ENCODE measurements at places on chromosomes 12 and 14.

DNA sequence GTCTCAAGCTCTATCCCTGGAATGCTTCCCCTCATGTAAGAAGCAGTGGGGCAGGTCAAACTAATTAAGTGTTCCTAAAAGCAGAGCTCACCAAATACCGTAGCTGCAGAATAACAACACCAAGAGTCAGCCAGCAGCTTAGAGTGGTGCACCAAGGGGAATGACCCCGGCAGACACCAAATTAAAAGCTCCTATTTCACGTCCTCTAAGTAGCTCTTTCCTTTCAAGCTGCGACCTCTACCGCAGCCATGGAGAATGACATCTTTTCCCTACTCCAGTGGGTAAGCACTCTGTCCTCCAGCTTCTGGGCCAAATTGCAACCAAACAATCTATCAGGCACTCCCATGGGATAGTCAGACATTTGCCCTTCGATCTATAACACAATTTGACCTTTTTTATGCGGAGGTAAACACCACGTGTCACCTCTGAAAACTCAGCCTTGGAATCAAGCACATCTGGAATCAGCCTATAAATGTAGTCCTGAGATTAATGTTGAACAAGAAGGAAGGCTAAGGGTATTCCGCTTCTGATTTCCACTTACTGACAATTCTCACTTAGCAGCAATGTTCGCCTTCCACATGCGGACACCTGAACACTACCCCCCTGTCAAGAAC, 67.6 kb upstream of the CDKN3 start:
- DNase-seq: peak; percentile 54

- peak; percentile 33 for DNase-seq
Measured at GRCh38 chr12:68559984-68560850, 50.5 kb upstream of the RAP1B start.

DNA sequence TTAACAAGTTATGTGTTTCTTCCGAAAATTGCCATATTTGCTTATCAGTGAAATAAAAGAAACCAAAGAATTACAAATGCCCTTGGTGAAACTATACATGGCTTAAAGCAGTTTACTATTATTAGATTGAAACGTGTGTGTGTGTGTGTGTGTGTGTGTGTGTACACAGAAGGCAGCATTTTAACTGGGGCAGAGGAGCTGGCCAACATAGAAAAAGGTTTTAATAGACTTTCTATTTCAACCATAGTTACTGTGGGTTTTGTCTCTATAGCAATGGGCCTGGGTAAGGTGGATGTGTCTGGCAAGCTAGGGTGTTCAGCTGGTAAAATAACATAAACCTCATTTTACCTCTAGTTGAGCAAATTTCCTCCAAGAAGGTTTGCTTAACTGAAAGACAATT, 6.5 kb downstream of the PRICKLE1 start:
- no peak for DNase-seq

DNA sequence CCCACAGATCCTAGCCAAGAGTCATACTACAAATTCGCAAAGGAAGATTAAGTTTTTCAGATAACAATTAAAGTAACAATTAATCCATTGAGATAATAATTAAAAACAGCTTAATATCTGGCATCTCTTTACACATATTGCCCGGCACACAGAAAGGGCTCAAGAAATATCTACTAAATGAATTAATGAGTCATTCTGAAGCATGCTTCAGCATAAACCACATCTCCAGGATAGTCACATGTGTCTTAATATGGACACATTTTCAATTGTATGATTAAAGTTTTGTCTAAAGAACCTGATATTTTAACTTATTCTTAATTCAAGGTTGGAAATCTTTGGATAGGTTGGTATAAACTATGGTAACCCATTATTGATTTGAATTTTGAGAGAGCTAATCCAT, 9.6 kb downstream of the ITPR2 start:
- DNase-seq: peak; percentile 74

DNA sequence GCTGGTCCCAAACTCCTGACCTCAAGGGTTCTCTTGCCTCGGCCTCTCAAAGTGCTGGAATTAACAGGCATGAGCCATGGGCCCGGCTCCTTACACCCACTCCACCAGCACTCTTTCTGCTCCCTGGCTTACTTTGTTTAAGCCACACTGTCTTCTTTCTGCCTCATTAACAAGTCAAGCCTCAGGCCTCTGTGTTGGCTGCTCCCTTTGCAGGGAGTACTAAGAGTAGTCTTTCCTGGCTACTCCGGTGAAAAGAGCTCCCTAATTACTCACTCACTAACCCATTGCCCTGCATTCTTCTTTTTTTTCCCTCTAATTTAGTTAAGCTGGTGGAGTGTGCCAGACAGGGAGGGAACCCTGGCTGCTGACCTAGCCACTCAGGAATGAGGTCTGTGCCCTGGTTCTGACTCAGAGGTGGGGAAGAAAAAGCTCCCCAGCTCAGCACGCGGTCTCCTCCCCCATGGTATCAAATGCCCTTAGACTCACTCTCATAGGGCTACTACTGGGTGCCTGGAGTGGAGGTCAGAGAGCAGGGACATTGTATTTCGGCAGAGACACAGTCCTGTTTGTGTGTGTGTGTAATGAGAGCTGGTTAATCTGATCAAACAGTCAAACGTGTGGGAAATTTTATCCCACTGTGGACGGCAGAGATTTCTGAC, 19.8 kb downstream of the GALNT6 start:
- no peak for DNase-seq

- no peak for DNase-seq
Measured at GRCh38 chr14:102491366-102491765, 18.2 kb downstream of the ANKRD9 start.

DNA sequence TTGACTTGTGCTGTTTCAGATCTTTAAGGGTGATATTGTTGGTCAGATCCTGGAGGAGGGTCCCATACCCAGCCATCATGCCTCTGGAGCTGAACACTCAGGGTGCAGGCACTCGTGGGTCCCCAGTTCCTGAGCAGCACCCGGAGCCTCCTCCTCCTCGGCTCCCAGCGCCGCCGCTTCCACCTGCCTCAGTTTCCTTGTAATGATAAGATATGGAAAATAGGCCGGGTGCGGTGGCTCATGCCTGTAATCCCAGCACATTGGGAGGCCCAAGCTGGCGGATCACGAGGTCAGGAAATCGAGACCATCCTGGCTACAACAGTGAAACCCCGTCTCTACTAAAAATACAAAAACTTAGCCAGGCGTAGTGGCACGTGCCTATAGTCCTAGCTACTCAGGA, 20.2 kb upstream of the AEBP2 start:
- DNase-seq: no peak

DNA sequence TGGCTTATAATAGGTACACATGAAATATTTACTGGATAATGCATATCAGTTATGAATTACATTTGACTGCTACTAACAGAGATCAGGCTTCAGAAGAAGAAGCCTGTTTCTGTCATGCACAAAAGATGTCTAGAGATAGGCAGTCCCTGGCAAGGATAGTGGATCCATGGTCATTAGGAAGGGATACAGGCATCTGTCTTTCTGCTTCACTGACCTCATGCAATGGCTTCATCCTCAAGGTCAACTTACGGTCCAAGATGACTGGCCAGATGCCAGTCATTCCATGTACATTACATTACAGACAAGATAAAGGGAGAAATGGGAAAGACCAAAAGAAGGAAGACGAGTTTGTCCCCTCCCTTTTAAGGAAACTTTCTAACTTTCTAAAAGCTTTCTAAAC, 94.0 kb downstream of the NUAK1 start:
- DNase-seq: no peak

DNA sequence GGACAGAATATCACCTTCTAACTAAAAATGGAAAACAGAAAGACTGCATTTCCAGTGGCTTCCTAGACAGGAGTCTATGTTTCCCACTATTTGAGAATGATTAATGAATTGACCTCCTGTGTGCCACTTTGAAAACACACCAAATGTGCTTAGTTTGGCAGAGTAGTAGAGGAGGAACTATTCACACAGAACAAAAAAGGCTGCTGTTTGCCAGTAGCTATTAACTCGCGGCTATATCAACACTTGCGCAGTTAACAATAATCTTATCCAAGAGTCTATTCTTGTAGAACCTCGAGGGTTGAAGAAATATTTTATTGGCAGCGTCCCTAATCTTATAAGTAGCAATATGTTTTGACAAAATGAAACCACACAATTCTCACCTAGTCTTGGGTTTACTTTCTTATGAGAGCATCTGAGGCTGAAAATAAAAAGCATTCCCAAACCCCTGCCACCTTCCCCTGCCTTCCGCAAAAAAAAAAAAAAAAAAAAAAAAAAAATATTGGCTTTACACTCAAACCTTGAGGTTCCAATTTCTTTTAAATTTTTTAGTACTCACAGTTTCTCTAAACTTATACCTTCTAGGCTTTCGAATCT, 127.3 kb upstream of the FLRT2 start:
- DNase-seq: no peak

- DNase-seq: no peak
Measured at GRCh38 chr12:101789171-101789570, 41.6 kb downstream of the GNPTAB start.

GRCh38 chr12:98644433-98644711, 216 bp downstream of the IKBIP start:
- DNase-seq: no peak

DNA sequence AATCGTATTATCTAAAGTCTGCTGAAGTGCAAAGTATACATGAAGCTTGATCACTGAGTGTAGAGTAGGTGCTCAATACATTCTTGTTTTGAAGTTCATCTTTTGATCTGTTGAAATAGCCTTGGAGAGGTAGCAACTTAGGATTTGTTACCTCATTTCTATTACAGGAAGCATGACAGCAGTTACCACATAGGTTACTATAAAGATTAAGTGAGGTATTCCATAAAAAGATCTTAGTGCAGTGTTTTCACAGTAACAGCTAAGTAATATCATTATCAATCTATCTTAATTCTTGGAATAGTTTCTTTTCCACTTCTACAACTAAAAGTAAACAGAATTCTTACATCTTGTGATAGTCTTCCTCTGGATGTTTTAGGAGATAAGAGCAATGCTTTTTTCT, 50.9 kb downstream of the BTBD7 start:
- no peak for DNase-seq

GRCh38 chr14:55417955-55418354, 6.3 kb upstream of the ATG14 start:
- DNase-seq: peak; percentile 69

DNA sequence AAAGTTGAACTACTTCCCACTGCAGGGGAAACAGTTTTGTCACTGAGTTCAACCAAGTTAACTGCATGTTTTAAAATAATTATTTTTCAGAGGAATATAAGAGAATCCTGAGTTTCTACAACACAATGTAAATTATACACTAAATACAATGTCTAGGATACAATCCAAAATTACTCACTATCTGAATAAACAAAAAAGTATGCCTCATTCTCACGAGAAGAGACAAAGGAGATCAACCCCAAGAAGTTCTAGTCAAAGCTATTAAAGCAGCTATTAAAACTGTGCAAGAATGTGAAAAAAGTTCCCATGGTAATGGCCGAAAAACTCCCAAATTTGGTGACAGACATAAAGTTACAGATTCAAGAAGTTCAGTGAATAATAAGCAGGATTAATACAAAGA, 8.8 kb upstream of the KCNK13 start:
- DNase-seq: no peak

GRCh38 chr14:73576391-73576790, 7.4 kb downstream of the ACOT2 start:
- no peak for DNase-seq

- DNase-seq: no peak
Measured at GRCh38 chr12:77882709-77883108, 52.0 kb downstream of the NAV3 start.

DNA sequence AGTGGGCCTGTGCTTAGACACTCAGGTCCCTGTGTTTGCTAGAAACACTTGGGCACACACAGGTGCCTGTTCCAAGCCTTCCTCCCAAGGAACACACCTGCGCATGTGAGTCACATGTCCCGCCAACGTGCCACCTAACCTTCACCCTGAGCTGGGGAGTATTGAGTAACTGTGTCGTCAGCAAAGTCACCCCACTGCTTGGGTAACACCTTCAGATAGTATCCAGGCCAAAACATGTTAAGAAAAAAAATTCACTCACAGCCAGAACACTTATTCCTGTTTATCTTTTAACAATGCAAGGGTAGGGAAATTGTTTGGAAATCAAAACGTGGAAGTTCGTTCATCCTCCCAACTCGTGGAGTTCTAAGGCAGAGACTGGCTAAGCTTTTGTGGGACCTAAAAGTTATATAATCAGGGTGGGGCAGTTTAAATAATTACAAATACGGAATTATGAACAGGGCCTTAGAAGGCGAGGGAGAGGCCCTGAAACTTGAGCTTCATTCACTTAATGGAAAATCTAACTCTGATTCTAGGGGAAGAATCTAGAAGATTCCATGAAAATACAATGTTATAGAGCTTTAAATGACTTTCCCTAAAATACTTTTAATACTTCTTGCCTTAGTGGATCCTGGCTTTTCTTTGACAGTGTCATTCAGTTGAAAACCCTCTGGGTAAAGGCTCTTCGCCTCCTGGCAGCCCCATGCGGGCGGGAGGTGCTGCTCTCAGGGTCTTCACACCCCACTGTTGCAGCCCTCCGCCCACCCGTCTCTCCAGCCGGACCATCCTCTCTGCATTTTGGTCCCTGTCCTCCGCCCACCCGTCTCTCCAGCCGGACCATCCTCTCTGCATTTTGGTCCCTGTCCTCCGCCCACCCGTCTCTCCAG, 30.3 kb upstream of the ADIPOR2 start:
- peak; percentile 53 for DNase-seq

GRCh38 chr12:93740751-93741150, 63.6 kb downstream of the CRADD start:
- DNase-seq: peak; percentile 73

DNA sequence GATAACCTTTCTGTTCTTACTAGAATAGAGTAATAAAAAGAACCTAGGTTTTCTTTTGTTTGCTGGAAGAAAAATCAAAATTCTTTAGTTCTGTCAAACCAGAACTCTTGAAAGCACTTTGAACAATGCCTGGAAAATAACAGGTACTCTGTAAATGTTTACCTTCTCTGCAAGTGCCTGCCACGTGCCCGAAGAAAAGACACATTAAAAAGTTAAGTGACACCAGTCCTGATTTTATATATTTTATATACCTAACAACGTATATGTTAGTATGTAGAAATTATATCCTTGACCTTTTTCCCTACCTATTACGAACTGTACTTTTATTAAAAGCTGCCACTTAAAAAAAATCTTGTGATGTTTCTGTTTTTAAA, 976 bp downstream of the THAP2 start:
- DNase-seq: peak; percentile 27

- no peak for DNase-seq
Measured at GRCh38 chr12:64900540-64900939, 76.1 kb downstream of the TBC1D30 start.

DNA sequence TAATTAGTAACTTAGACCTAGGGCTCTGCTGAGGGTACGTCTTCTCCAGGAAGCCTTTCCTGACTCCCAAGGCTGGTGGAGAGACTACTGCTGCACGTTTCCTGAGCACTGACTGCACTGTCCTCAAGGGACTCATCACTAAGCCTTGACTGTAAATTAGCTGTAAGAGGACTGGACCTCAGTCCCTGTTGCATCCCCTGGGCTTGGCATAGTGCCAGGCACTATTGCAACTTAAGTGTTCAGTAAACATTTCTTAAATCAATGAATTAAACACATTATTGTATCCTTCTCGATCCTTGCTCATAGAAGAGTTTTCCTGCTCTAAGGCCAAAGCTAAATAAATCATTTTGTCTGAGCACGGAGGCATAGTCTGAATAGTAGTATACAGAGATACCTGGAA, 31.9 kb upstream of the IFNG-AS1 start:
- no peak for DNase-seq
